ENCODE measurements at places on chromosomes 6 and 20. TPM values are rescaled to one million over a fixed set of nuclear protein-coding genes. Genes with fewer than 3 reads are reported as not detected.

GRCh38 chr6:143060806-143061596 is at the start of gene AIG1:
Gene AIG1, plus strand, starts transcription at chr6:143060889. Its CDS starts 37 bp downstream, at chr6:143060926.
- peak; percentile 68 for DNase-seq

DNA sequence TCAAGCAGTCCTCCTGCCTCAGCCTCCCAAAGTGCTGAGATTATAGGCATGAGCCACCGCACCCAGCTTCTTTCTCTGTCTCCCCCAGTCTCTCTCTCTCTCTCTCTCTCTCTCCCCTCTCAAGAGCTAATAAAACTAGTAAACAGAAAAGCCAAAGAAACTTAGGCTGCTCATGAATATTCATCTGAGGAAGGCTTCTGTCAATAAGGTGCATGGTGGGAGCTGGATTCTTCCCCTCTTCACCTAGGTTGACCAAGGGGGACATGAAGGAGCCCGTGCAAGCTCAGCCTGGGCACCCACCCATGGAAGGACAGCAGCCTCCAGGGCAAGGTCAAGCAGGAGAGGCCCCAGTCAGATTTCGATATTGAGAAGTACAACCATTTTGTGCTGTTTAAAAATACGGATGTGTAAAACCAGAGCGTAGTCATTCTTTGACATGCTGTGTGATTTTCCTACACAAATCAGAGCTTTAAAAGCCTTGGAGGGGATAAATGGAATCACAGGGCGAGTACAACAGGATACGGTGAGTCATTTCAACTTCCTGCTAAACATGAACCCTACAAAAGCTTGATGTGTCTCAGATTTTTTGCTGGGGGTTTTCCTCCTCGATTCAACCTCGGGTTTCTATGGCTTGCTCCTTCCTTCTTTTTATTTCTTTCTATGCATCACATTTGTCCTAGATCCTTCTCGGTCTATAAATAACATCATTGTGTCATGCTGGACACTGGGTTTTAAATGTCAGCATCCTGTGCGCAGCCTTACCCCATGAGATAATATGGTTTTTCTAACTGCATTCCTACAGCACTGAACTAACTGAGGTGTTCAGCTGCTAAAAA is 368.9 kb upstream of the JARID2 start:
- no peak for DNase-seq

DNA sequence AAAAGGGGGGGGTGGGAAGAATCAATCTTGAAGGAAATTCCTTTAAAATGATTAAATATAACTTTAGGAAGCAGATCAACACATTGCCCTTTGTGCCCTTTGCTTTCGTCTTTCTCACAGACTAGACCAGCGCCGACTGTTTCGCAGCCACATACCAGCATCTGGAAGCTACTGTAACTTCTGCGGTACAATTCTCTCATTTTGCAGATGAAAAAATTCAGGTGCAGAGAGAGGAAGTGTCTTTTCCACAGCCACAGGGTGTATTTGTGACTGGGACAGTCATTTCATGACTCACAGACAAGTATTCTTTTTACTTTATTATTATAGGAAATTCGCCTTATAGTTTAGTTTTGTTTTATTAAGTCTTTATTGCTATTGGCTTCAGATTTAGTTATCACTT is 84.2 kb downstream of the UST start:
- no peak for DNase-seq

DNA sequence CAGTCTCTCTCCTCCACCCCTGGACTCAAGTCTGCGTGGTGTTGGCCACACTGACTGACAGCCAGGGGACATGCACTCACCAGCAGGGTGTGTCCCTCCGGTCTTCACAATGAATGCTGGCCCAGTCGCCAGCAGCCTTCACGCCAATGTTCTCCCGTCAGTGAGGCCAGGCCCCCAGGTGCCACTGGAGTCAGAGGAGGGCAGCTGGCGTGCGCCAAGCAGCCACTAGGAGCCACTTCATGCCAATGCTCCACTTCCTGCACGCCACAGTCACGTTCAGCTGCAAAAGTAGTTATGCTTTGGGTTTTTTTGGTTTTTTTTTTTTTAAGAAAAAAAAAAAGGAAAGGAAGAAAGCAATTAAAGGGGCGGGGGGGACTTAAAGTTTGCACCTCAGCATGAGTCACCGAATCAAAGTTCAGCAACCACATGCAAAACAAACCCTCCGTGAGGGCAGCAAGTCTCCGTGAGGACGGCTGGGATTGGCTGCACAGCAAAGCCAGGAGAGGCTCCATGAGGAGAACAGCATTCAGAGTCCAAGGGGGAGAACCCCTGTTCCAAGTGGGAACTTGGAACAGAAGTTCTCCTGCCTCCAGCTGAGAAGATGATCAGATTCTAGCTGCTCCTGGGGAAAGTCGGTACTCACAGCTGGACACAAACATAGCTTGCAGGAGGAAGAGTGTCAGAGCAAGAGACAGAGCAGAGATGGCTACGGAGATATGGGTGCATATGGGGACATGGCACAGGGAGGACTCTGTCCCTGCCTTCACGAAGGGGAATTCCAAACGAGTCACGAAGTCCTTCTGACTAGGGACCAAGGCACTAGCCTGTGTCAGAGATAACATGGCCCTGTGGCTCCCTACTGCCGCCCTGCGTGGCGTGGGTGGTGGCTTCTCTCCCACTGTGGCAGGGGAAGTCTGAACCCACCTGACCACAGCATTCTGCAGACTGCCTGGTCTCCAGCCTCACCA is at the start of gene ZC3H12D:
TSS of gene ZC3H12D (minus strand) at position 282 of the 968 bp plus-strand sequence. CDS start 10,471 bp downstream, outside the sequence.
- peak; percentile 88 for DNase-seq

DNA sequence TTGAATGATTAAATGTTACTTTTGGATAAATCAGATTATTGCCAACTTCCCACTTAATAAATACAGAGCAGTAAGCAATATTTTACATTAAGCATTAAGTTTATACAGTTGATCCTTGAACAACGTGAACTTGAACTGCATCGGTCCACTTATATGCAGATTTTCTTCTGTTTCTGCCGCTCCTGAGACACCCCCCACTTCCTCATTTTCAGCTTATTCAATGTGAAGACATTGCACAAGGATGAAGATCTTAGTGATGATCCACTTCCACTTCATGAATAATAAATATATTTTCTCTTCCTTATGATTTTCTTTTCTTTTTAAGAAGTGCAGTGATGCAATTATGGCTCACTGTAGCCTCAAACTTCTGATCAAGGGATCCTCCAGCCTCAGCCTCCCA is 167.2 kb downstream of the LINC00237 start:
- no peak for DNase-seq

The ARMH2 gene
- not detected for total RNA-seq

GRCh38 chr6:10595731-10596664 is 74.8 kb downstream of the GCNT2 start:
- no peak for DNase-seq

- peak; percentile 22 for DNase-seq
Observed at GRCh38 chr6:135182071-135183001, 1.2 kb downstream of the MYB start.

DNA sequence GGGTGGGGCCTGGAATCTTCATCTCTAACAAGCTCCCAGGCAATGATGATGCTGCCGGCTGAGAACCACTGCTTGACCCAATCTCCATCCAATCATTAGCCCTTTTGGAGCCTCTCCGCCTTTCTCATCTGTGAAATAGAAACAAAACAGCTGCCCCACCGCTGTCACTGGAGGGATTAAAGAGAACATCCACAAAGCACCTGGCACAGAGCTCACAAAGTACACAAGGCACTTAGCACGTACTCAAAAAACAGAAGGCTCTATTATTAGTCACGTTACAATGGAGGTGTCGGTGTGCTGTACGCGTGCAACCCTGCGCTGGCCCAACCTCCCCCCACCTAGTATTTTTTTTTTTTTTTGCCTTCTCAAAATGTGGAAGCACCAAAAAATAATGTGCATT is 213.5 kb upstream of the ARID1B start:
- no peak for DNase-seq

The TRIM15 gene
- total RNA-seq: not detected

The HCRTR2 gene
- not detected for total RNA-seq

- DNase-seq: no peak
Observed at GRCh38 chr6:39494998-39495397, 172.5 kb upstream of the KCNK16 start.

GRCh38 chr20:11906626-11907480 is 10.8 kb upstream of the BTBD3 start:
- no peak for DNase-seq

GRCh38 chr20:52447225-52447551 is 255.6 kb upstream of the ZFP64 start:
- no peak for DNase-seq

DNA sequence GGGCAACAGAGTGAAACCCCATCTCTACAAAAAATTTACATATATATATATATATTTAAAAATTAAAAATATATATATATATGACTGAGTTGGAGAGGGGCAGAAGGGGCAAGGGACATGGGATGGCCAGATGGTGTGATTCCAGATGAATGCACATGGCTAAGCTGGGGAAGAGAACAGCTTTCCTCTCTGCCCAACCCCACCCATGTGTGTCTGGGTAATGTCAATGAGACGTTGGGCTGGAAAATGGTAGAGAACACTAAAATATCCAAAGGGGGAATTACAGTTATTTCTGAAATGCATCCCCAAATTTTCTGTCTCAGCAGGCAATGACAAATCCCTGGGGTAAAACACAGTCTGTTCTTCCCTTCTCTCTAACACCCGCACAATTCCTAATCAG is 31.2 kb upstream of the CCND3 start:
- DNase-seq: no peak

DNA sequence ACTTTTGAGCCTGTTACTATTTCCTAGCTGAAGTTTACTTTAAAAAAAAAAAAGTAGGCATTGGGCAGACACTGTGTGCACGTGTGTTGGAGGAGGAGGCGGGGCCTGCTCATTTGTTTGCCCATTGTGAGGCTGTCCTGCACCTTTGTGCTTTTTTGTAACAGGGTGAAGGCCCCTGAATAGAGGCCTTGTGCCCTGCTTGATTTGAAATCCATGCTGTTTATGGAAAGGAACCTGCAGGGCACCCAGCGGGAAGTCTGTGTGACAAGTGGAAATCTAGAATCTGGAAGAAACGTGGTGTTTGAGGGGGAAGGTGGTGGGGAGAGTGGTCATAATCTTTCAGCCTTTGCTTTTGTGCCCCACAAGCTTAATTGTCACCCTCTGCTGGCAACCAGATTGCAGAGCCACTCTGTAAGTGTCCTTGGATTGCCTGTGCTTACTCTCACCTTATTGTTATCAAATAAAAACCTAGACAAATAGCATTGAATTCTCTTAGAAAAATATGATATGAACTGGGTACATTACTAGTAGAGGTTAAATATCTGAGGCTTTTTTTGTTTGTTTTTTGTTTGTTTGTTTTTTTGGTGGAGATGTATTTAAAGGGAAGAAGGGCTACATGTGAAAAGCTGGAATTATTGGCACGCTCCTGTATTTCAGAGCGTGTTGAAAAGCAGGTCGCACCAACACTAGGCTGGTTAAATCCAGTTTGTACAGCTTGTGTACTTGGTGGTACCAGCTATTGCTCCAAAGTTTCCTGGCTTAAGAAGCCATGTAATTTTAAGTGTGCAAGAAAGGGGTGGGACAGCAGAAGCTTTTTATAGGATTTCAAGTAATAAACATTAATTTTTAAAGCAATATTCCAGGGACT is 156.3 kb downstream of the ARID1B start:
- no peak for DNase-seq

GRCh38 chr6:118735320-118735719 is 83.9 kb upstream of the CEP85L start:
- DNase-seq: no peak

The RAET1L gene
- total RNA-seq: not detected

The MTFR2 gene
- total RNA-seq: 14.2 TPM

DNA sequence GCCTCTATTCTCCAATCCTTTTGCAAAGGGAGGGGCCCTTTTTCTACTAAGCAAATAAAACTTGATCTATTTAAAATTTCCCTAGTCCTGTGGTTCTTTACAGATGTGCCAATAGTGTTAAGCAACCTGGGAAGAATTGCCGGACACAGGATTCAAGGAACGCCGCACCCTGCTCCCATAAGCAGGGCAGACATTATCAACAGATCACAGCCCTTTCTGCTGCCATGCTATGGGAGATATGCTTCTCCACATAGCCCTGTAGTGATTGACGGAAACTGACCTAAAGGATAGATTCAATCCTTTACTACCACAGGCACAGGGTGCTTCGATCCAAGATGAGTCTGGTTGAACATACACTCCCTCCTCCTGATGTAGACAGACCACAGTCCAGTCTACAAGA is 118.4 kb upstream of the TRAF3IP2 start:
- no peak for DNase-seq

- DNase-seq: no peak
Observed at GRCh38 chr6:38443352-38444144, 196.2 kb downstream of the BTBD9 start.

DNA sequence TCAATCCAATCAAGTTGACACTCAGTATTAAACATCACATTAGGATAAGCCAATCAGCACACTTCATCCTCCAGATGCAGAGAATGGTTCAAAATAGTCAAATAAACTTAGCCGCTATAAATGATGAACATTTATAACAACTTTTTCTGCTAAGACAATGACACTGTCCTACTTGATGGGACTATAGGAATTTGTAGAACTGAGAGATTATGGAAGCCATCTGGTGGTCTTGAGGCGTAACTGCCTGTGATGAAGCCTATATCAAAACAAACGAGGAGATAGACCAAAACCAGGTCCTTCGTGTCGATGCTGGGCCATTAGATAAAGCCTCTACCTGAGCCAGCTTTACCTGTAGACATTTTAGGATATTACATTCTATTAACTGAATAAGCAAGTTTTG is 631.1 kb downstream of the COL12A1 start:
- DNase-seq: peak; percentile 8

GRCh38 chr20:53970232-53970631 is 100.2 kb downstream of the BCAS1 start:
- no peak for DNase-seq

The NTSR1 gene
- total RNA-seq: not detected

All from Caki2 (cell line).